ENCODE measurements at places on chromosomes 6 and 20. TPM values are rescaled to one million over a fixed set of nuclear protein-coding genes. Genes with fewer than 3 reads are reported as not detected.
A peak's percentile ranks its signal among the peaks of the same experiment; 100 is the strongest.

CALHM6 gene
- total RNA-seq, result 1.7 TPM

BRD2 gene
- 373 TPM for total RNA-seq

VSTM2L gene
- not detected for total RNA-seq

ABHD12 gene
- total RNA-seq, result 27.6 TPM

MOG gene
- not detected for total RNA-seq

ENPP1 gene
- 2.2 TPM for total RNA-seq

TCP11 gene
- not detected for total RNA-seq

GSTA2 gene
- total RNA-seq, result not detected

BTNL2 gene
- total RNA-seq, result not detected

NR2E1 gene
- not detected for total RNA-seq

UBR2 gene
- 26.2 TPM for total RNA-seq

SAMD10 gene
- total RNA-seq, result 19.3 TPM

BTBD3 gene
- total RNA-seq, result 0.37 TPM

PAK5 gene
- not detected for total RNA-seq

DNA sequence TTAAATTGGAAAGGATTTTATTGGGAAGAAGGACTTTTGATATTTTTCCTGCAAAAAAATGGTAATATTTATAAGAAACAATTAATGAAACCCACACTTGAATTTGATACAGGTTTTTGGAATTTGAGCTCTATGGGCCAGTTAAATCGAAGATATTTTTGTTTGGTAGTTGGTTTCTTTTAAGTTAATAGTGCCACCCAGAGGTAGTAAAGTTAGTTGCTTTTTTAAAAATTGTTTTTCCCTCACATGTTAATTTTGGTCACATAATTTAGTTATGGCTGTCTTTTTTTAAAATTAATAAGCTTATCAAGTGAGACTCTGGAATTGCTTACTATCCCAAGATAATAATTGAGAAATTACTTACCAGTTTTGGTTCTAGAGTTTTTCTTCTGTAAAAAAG, 7.1 kb downstream of the PRIM2 start:
- H3K27ac ChIP-seq, result no peak overlapping the region
- H3K4me1 ChIP-seq, result no peaks in the 10 kb centered on the region
- H3K27me3 ChIP-seq, result no peaks in the 10 kb centered on the region
- no peak overlapping the region for H3K4me3 ChIP-seq
- no peak for DNase-seq

GRCh38 chr6:127484212-127484863, 25.1 kb upstream of the KIAA0408 start:
- peak overlapping the region; percentile 45 for H3K4me3 ChIP-seq
- H3K27me3 ChIP-seq, result no peaks in the 10 kb centered on the region
- H3K4me1 ChIP-seq, result peaks cover 14% of the 10 kb centered on the region
- no peaks in the 10 kb centered on the region for H3K36me3 ChIP-seq
- no peak overlapping the region for H3K27ac ChIP-seq

DNA sequence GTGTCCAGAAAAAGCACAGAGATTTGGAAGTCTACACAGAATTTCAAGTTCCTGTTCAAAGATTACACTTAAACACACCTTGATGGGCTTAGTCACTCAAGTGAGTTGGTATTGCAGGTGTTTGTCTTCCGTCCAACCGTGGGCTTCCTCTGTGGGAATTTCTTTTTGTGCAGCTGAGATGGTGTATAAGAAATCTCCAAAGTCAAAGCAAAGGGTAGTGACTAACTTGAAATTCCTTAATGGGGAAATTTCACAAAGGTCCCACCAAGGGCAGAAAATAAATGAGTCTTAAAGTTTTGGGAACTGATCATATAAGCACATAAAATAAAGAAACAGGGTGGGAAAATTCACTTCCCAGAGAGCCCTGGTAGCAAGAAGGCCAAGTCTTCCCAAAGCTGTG, 102.0 kb upstream of the TNFAIP3 start:
- peaks cover 20% of the 10 kb centered on the region for H3K4me1 ChIP-seq
- H3K27me3 ChIP-seq, result no peaks in the 10 kb centered on the region
- no peak overlapping the region for H3K4me3 ChIP-seq

DNA sequence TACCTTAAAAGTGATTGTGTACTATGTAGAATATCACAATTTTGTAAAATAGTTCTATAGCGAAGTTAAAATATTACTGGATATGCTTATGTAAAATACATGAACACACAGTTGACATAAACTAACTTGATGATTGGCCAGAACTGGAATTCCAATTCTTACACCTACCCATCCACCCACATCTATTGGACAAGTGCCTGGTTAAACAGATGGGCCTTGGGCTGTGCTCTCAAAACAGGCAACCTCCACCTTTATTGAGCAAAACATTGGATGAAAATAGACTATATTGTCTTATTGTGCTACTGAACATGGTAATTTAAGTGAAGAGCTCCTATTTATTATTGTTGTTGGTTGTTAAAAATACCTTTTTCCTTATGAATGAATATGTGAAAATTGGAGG, 154.0 kb upstream of the FLRT3 start:
- H3K27me3 ChIP-seq, result no peaks in the 10 kb centered on the region
- no peak overlapping the region for H3K27ac ChIP-seq
- H3K4me3 ChIP-seq, result no peak overlapping the region
- no peak for DNase-seq
- H3K36me3 ChIP-seq, result no peaks in the 10 kb centered on the region

DNA sequence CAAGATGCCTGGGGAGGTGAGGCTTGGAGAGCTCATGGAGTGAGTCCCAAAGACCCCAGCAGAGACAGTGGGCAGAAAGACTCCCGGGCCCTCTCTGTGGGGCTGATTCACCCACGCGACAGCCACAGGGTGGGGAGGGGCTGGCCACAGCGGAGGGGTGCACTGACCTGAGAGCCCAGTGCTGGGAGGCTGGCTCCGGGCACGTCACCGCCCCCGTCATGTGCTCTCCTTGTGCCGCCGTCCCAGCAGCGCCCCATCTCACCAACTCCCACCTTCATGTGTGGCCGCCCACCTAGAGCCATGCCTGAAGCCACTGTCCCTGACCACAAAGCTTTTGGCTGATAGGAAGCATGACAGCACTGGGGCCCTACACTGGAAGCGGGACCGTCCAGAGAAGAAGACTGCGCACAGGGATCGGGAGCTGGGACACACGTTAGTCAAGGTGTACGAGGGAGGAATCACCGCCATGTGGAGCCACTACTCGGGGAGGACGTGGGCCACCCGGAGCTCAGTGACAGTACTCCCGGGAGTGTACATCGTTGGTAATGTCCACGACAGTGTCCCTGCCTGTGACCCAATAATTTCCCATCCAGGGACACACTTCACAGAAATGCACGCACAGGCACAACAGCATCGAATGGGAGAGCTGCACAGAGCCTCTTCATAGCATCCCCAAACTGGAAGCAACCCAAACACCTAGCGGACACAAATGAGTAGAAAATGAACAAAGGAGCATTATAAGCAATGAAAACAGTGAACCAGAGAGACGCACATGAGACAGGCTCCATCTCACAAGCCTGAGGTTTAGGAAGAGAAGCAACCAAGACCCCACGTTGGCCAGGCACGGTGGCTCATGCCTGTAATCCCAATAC, 28.4 kb upstream of the FOXC1 start:
- H3K4me1 ChIP-seq, result no peaks in the 10 kb centered on the region
- H3K27ac ChIP-seq, result no peak overlapping the region
- no peaks in the 10 kb centered on the region for H3K27me3 ChIP-seq
- no peaks in the 10 kb centered on the region for H3K36me3 ChIP-seq
- no peak overlapping the region for H3K4me3 ChIP-seq
- DNase-seq, result no peak

GRCh38 chr6:155964544-155964943, 508.9 kb upstream of the NOX3 start:
- no peak overlapping the region for H3K4me3 ChIP-seq
- no peak for DNase-seq
- H3K4me1 ChIP-seq, result no peaks in the 10 kb centered on the region
- H3K27ac ChIP-seq, result no peak overlapping the region

GRCh38 chr6:102390541-102390940, 997.0 kb downstream of the GRIK2 start:
- no peak overlapping the region for H3K27ac ChIP-seq
- H3K27me3 ChIP-seq, result no peaks in the 10 kb centered on the region
- H3K4me1 ChIP-seq, result no peaks in the 10 kb centered on the region
- no peaks in the 10 kb centered on the region for H3K36me3 ChIP-seq

GRCh38 chr6:85864453-85865401, 222.0 kb upstream of the SYNCRIP start:
- H3K27me3 ChIP-seq, result no peaks in the 10 kb centered on the region
- no peak overlapping the region for H3K4me3 ChIP-seq
- H3K27ac ChIP-seq, result no peak overlapping the region
- peaks cover 5% of the 10 kb centered on the region for H3K4me1 ChIP-seq
- no peak for DNase-seq

DNA sequence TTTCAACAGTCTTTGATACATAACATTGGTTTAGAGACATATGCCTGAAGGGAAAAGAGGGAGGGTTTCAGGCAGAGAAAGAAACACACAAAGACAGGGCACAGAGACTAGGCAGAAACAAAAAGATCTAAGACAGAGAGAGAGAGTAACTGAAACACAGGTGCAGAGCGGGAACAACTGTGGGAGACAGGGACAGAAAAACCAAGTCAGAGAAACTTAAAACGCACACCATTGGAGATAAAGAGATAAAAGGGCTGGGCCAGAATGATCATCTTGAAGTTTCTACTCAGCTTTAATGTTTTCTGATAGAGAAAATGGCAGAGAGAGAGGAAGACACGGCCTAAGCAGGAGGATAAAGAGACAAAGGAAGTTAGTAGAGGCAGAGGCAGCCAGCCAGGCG, 11.8 kb downstream of the UNC5CL start:
- no peaks in the 10 kb centered on the region for H3K36me3 ChIP-seq
- no peak for DNase-seq
- peaks cover 20% of the 10 kb centered on the region for H3K4me1 ChIP-seq

GRCh38 chr20:40806929-40807820, 118.1 kb upstream of the MAFB start:
- no peaks in the 10 kb centered on the region for H3K27me3 ChIP-seq
- no peak for DNase-seq
- H3K27ac ChIP-seq, result no peak overlapping the region
- no peaks in the 10 kb centered on the region for H3K36me3 ChIP-seq

GRCh38 chr6:63941747-63942470, 306.3 kb downstream of the PHF3 start:
- H3K4me1 ChIP-seq, result no peaks in the 10 kb centered on the region
- no peak overlapping the region for H3K27ac ChIP-seq
- H3K4me3 ChIP-seq, result no peak overlapping the region
- H3K27me3 ChIP-seq, result no peaks in the 10 kb centered on the region

GRCh38 chr20:50915424-50915823, 15.8 kb downstream of the ADNP start:
- no peak overlapping the region for H3K27ac ChIP-seq
- H3K36me3 ChIP-seq, result no peaks in the 10 kb centered on the region
- H3K4me1 ChIP-seq, result peaks cover 70% of the 10 kb centered on the region
- DNase-seq, result no peak

GRCh38 chr20:21509597-21510371, 4.1 kb downstream of the NKX2-2 start:
- H3K27ac ChIP-seq, result no peak overlapping the region
- H3K4me3 ChIP-seq, result peak overlapping the region; percentile 37
- no peaks in the 10 kb centered on the region for H3K36me3 ChIP-seq
- no peak for DNase-seq
- H3K27me3 ChIP-seq, result peaks cover 52% of the 10 kb centered on the region

GRCh38 chr6:77633471-77633870, 19.4 kb upstream of the MEI4 start:
- no peaks in the 10 kb centered on the region for H3K27me3 ChIP-seq
- H3K4me3 ChIP-seq, result no peak overlapping the region
- no peak for DNase-seq
- H3K27ac ChIP-seq, result no peak overlapping the region
- H3K4me1 ChIP-seq, result no peaks in the 10 kb centered on the region
- H3K36me3 ChIP-seq, result no peaks in the 10 kb centered on the region

GRCh38 chr6:35195120-35195780, 18.5 kb upstream of the SCUBE3 start:
- H3K4me3 ChIP-seq, result no peak overlapping the region
- no peak overlapping the region for H3K27ac ChIP-seq
- H3K36me3 ChIP-seq, result no peaks in the 10 kb centered on the region

- H3K4me3 ChIP-seq, result no peak overlapping the region
- H3K4me1 ChIP-seq, result peaks cover 7% of the 10 kb centered on the region
- H3K27me3 ChIP-seq, result no peaks in the 10 kb centered on the region
- no peak overlapping the region for H3K27ac ChIP-seq
- no peak for DNase-seq
- peaks cover 16% of the 10 kb centered on the region for H3K36me3 ChIP-seq
These were observed 3.6 kb upstream of the PGBD1 start for GRCh38 chr6:28277746-28278145.

DNA sequence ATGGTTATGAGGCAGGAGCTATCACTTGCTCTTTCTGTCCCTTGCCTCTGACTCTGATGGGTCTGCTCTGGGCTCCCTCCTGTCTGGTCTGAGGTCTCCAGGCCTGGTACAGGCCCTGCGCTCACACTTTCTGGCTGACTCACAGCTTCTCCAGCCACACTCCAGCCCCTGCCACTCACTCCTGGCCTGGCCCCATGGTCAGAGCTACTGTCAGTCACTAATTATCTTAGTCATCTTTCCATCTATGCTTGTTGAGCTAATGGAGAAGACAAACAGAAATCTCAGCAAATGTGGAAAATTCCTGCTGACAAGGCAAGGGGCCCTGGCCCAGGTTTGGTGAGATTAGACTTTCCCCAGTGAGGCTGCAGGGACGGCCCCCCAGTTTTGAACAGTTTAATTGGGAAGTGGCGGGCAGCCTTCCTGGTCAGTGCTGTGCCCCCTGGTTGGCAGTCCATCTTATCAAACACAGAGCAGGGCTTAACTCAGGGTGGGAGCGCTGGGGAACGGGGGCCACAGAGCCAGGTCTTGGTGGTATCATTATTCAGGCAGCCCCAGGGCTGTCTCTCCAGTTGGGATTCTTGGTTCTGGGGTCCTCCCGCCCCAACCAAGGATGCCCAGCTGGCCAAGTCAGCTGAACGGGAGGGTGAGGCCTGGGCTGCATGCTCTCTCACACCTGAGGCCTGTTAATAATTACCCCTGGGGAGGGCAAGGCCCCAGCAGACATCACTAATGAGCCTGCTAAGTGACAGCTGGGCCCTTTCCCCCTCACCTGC, 63.4 kb downstream of the VEGFA start:
- H3K27ac ChIP-seq, result no peak overlapping the region
- no peaks in the 10 kb centered on the region for H3K36me3 ChIP-seq
- H3K4me1 ChIP-seq, result no peaks in the 10 kb centered on the region
- no peak for DNase-seq

- DNase-seq, result no peak
- H3K36me3 ChIP-seq, result no peaks in the 10 kb centered on the region
- H3K27ac ChIP-seq, result no peak overlapping the region
- no peak overlapping the region for H3K4me3 ChIP-seq
- H3K4me1 ChIP-seq, result peaks cover 5% of the 10 kb centered on the region
- peaks cover 28% of the 10 kb centered on the region for H3K27me3 ChIP-seq
These were observed 47.8 kb downstream of the ARHGAP40 start for GRCh38 chr20:38649275-38649891.

DNA sequence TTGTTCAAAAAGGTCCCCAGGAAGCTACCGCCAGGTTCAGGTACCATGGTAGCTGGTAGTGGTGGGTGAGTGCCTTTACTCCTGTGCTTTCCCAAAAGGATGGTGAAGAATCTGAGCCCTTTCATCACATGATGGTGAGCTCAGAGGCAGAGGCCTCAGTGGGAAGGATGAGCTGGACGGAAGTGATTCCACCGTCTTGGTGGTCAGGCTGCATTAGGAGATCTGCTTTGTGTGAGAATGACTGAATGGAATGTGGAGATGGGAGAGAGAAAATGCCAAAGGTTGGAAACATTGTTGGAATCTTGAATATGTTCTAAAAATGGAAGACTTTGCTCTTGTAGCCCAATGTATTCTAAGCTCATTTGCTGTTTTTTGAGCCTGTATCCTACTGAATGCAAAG, 108.1 kb upstream of the SCP2D1 start:
- H3K36me3 ChIP-seq, result no peaks in the 10 kb centered on the region
- no peaks in the 10 kb centered on the region for H3K4me1 ChIP-seq
- H3K27me3 ChIP-seq, result no peaks in the 10 kb centered on the region
- DNase-seq, result no peak
- no peak overlapping the region for H3K4me3 ChIP-seq
